NCI-H2081 (cell line): ENCODE measurements at places on chromosomes 11 and 22.

DNA sequence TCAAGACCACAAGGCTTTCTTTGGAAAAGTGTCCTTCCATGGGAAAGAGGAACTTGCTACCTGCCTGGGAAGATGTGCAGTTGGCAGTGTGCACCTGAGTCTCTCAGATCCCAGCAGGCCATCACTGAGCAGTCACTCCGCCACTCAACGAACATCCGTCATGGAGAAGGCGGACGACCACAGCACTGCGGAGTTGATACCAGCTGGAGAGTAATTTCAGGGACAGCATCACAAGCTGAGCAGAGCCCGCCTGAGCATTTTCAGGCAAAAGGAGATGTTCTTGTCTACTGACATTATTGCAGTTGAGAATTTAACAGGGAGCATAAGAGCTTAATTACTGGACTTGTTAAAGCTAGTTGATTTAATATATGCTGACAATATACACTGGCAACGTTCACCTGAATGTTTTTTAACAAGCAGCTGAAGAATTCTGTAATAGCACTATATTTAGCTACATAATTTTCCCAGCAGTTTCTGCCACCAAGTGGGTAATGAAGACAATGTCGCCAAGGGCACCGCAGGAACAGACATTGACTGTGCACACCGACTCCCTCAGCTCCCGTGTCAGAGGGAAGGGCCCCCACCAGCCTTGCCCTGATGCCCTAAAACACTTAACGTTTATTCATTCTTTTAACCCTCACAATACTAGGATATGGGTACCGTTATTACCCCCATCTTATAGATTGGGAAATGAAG lies 52.4 kb upstream of the ARFGAP3 start:
- DNase-seq, result peak; percentile 83

- no peak for DNase-seq
Observed at GRCh38 chr11:58958500-58958899, 19.2 kb downstream of the GLYATL1 start.

DNA sequence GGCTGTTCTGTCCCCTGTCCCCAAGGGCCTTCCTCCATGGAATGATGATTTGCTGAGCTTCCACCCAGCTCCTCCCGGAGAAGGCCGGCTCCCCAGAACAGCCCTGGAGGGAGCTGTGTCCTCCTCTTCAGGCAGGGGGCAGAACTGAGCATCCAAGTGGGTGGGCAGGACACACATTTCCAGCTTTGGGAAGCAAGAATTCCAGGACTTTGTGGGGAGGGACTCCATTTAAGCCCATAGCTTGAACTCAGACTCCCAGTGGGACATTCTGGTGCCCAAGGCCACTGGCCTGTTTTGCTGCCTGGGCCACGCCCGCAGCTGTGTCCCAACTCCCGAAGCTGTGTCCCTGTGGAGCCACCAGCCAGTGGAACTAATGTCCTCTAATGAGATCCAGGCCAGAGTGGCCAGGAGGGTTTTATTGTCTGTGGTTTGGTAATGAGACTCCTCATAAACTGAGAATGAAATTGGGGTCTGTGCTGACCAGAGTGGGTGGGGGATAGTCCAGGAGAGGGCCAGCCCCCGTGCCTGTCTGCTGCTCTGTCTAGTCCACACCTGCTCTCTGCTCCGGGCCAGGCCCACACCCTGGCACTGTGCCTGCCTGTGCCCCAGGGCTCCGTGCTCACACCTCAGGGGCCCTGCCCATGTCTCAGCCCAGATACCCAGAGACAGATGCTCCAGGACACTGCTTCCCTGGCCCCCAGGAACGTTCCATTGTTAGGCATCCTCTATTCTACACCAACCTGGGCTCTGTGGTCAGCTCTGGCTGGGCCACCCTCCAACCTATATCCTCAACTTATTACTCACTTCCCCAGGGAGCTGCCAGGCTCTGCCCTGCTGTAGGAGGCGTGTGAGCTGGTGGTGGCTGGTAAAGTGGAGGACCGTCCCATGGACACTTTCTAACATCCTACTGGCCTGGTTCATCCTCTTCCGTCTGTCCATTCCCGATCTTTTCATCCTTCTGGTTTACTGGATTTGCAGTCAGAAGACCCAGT lies 7.6 kb downstream of the NECTIN1 start:
- DNase-seq, result peak; percentile 11

- DNase-seq, result no peak
Observed at GRCh38 chr11:130622141-130622542, 173.7 kb downstream of the ADAMTS15 start.

GRCh38 chr11:120115272-120116000 lies 22.5 kb downstream of the TRIM29 start:
- DNase-seq, result no peak
